ENCODE measurements at places on chromosomes 5 and 9.

DNA sequence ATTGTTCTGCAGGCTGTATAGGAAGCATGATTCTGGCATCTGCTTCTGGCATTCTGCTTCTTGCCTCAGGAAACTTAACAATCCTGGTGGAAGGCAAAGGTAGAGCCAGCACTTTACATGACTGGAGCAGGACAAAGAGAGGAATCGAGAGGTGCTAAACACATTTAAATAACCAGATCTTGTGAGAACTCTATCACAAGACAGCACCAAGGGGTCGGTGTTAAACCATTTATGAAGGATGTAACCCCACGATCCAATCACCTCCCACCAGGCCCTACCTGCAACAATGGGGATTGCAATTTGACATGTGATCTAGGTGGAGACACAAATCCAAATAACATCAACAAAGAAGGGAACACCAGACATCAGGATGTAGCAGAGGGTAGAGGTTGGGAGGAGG, 221.5 kb downstream of the CDH12 start:
- DNase-seq: no peak

GRCh38 chr9:25964239-25964638, 286.0 kb upstream of the TUSC1 start:
- peak; percentile 51 for DNase-seq

DNA sequence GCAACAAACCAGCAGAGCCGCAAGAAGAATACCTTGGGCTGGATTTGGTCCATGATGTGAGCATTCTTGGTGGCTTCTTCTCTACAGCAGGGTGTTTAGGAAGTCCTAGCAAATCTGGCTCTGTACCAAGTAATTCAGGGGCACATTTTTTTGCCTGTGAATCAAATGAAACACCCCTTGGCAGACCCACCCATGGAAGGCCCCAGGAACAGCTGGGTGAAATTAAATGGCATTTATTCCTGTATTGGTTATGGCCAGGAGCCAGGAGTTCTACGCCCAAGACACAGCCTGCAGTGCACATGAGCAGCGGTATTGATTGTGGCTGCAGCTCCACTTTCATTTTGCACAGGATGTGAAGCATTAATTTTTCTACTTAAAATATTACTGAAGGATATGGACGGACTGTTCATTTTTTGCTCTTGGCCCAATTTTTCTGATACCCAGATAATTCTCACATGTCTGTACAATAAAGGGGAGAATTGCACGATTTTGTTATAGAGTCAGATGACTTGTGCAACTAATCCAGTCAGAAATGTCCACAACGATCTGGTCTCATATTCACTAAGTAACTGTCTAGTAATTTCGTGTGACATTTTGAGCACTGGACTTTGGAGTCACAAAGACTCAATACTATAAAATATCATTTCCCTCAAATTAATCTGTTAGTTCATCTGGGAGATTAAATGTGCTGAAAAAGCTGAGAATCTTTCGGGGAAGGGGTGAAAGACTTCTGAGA, 120.7 kb upstream of the APC start:
- no peak for DNase-seq

GRCh38 chr5:95733107-95733665, 2.0 kb downstream of the RHOBTB3 start:
- DNase-seq: no peak

DNA sequence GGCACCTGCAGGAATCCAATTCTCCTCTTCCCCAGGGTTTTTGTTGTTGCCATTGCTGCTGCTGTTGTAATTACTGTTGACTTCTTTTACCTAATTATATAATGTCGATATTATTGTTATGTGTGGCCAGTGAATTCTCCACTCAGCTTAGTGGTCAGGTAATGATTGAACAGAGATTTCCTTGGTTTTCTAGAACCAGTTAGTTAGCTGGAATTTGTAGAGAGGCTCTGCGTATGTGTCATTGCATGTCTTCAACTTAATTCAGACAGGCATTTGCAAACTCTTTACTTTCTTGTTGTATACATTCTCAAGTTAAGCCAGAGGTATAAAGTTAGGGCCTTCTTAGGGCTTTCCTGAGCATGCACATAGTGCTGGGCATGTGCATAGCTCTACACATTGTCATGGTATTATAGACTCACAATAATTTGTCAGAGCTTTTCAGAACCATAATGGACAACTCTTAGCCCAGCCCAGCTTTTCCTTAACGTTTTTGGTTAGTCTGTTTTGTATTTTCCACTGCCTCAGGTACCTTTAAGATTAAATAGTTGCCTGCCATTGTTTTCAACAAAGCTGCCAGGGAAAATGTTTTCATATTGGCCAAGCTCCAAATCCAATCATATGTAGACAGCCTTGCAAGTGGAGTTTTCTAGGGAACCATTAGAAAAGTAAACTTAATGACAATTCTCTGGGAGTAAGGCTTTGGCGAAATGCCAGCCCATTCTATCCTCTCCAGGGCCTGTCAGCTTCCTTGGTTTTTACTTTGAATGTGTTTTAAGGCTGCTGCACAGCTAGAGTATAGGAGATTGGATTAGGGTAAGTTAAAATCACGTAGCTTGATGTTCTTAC, 68.1 kb downstream of the UBE2R2 start:
- DNase-seq: no peak

GRCh38 chr5:34022121-34022705, 14.4 kb upstream of the AMACR start:
- no peak for DNase-seq

DNA sequence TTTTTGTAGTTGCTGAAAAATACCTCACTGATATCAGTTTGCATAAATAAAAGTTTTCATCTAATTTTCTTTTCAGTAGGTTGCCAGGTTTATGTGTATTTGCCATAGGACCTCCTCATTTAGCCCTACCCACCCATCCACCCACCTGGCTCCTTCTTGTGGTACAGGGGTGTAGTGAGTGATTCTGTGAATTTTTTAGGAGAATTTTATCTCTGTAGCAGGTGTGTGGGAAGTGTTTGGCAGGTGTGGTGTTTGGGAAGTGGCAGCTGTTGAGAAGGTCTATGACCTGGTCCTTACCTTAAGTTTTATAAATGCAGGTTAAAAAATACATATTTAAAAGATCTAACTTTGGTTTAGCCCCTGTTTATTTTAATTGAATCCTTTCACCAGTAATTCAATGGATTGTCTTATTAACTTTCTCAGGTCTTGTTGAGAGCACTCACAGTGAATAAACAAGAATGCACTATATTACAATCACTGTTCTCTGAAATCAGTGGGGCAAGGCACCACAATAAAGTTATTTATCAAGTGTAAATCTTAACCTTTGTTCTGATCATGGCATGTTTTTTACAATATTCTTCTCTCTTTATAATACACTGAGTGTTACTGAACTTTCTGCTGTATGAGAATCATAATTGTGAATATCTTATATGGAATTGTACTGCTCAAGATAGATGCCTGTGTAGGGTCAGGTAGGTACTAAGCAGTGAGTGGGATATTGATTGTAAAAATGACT, 189.1 kb downstream of the WDR70 start:
- no peak for DNase-seq

- DNase-seq: no peak
Observed at GRCh38 chr9:8633784-8634183, 834.2 kb upstream of the DMAC1 start.

DNA sequence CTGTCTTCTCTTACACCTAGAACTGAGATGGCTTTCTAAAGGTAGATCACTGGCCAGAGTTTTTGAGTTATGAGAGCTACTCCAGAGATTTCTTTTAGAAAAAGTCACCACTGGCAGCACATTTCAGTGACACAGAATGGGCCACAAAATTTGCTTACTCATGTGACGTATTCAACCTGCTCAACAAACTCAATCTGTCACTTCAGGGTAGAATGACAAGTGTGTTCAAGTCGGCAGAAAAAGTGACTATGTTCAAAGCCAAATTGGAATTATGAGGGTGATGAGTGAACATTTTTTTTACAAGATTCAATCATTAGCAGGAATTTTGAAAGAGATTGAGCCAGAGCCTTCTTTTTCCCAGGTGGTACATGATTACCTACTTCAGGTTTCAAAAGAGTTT, 46.5 kb downstream of the TAF11L14 start:
- DNase-seq: no peak

GRCh38 chr9:109483744-109484429, 14.2 kb downstream of the PTPN3 start:
- no peak for DNase-seq

- no peak for DNase-seq
Observed at GRCh38 chr5:44983006-44983405, 174.3 kb downstream of the MRPS30 start.

DNA sequence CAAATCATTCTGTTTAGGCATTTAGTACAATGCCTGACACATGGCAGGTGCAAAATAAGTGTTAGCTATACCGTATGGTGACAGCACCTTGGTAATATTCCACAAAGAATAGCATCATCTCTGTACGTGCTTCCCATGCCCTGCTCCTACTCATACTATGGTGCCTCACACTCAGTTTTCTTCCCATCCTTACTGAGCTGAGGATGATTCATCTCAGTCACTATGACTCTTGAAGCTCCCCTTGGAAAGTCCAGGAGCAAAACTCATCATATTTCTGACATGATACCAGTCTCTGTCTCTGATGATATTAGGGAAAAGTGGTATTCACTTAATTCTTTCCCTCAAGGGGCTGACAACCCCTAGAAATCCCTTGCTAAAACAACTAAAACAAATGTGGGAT, 423.3 kb downstream of the EFNA5 start:
- no peak for DNase-seq

DNA sequence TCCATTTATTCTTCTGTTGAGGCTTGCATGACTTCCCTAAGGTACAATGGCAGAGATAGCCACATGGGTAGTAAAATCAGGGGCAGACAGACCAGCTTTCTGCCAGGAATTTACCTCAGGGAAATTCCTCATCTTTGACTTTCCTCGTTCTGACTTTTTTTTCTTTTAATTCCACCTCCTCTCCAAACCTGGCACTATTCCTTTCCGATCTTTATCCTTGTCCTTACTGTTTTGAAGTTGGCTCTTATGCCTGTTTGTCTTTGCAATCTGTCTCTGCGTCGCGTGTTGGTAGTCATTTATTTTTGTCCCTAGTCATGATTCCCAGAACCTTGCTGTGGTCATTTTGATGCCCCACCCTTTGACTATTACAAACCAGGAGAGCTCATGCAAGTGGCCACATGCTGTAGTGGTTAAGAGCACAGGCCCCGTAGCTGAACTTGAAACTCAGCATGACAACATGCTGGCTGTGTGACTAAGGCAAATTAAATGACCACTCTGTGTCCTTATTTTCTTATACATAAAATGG, 19.0 kb downstream of the TMC1 start:
- peak; percentile 34 for DNase-seq

GRCh38 chr5:4189317-4189716, 593.7 kb downstream of the IRX1 start:
- DNase-seq: no peak

GRCh38 chr5:56670916-56671315, 144.4 kb upstream of the MAP3K1 start:
- no peak for DNase-seq

DNA sequence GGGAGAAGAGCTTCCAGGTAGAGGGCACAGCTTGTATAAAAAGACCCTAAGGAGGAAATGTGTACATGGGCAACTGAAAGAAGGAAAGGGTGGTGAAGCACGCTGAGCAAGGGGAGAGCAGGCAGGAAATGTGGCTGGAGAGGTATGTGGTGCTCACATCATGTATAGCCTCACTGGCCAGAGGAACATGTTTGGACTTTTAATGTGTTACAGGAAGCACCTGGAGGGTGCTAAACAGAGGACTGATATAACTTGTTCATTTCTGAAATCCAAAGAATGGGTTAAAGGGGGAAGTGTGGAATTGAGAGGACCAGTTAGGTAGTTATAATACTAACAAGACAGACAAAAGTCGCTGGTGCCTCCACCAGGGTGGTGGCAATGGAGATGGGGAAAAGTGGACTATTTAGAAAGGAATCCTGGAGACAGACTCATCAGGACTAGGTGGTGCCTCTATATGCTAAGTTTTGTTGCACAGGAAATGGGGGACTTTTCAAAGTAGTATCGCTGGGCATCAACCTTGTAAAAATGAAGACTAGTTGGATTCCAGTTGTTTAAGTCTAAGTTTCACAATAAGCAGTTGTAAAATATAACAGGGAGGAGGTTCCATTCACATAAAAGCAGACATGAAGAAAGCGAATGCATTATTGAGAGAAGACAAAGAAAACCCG, 63.1 kb upstream of the CD180 start:
- DNase-seq: no peak

DNA sequence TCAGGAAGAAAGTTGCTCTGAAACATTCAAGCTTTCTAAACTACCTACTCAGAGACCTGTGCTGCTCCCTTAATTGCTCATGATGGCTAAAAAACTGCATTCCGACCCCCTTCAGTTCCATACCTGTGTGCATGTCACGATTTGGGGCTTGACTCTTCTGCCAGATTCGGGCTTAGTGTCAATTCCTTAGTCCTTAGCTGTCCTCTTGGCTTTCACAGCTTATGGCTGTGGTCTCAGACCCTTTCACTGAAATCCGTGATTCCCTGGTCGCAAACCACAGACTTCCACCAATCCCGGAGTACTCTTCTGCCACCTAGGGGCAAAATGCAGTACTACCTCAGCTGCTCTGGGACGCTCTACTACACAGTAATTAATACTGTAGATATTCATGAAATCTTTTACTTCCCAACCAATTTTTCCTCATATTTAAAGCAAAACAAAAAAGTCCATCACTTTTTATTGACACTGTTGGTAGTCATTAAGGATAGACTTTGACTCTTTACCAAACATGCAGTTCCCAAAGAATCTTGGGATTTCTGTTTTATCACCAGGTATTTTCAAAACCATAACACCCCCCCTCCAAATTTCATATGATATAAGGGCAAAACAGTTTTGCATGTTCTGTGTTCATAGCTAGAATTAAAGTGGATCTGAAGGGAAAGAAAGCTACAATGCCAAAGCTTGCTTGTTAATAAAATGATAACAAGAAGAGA, 617.4 kb downstream of the SLCO4C1 start:
- DNase-seq: peak; percentile 67

DNA sequence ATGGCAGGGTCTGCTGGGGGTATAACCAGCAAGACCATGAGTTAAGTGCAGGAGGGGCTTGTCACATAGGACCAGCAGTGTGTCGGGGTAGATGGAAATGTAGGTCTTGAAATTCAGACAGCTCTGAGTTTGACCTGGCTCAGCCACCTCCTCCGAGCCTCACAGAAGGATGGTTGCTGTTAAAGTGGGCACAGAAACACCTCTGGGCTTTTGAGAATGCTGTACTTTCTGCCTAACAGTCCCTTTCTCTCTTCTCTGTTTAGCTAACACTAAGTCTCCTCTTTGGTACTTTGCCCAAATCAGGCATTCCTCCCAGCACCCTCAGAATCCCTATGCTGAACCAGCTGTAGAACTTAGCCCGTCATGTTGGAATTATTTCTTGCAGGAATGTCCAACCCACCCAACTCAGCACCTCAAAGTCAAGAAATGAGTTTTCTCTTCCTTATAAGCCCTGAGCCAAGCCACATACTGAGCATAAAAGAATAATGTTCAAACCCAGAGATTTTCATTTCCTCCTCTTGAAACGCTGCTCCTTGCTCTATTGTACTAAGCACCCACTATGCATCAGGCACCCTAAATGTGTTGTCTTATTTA, 41.7 kb upstream of the MATR3 start:
- no peak for DNase-seq

- DNase-seq: no peak
Observed at GRCh38 chr5:77972469-77973252, 196.5 kb upstream of the TBCA start.

- no peak for DNase-seq
Observed at GRCh38 chr5:74310386-74310785, 330.1 kb downstream of the ENC1 start.

GRCh38 chr5:161544350-161544765, 2.2 kb downstream of the GABRB2 start:
- peak; percentile 50 for DNase-seq

GRCh38 chr5:137836298-137836697, 31.4 kb upstream of the MYOT start:
- DNase-seq: no peak

GRCh38 chr5:126097876-126098275, 325.3 kb upstream of the GRAMD2B start:
- DNase-seq: no peak
